ENCODE measurements at places on chromosomes 11 and 22.

DNA sequence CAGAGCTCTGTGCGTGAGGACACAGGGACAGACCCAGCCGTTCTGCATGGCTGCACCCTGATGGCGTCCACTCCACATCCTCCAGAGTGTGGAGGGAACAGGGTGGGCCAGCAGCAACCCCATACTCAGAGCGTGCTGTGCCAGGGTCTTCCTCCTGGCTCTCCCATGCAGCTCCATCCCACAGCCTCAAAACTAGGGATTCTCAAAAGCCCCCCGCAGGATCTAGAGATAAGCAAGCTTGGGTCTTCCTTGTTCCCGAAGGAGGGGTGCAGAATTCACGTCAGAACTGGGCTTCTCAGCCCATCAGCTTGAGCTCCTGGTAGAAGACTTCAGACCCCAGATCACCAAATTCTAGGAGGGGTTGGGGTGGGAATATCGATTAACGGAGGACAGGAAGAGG, 858.8 kb downstream of the TBC1D22A start:
- no peak for DNase-seq

- DNase-seq, result no peak
Observed at GRCh38 chr11:63761931-63762653, 6.5 kb downstream of the ZFTA start.

GRCh38 chr11:94472916-94473799, 20.5 kb downstream of the MRE11 start:
- DNase-seq, result no peak

DNA sequence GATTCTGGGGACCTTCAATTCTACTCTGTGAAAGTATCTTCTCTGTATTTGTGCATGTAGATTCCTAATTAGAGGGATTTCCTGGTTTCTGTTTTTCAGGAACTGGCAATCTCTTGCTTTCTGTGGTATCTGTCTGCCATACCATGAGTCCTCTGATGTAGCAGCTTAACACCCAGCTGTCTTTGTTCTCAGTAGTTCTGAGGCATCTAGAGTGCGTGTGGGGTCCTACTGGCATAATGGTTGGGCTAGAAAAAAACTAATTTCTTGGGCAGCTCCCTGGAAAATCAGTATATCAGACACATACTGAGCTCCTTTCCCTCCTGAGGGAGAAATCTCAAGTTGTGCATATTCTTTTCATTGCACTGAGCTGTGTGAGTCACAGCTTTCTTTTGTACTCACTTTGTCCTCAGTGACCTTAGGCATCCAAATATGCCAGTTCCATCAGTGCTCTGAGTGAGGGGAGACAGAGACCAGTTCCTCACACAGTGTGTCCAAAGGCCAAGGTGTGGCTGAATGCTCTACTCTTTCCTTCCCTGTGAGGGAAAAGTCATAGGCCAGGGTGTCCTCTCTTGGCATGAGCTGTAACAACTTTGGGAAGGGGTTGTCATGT, 35.5 kb upstream of the SLC22A24 start:
- DNase-seq, result no peak
